Non-pigmented ciliary epithelial cell (primary cell): ENCODE measurements at places on chromosomes 7 and 10.

DNA sequence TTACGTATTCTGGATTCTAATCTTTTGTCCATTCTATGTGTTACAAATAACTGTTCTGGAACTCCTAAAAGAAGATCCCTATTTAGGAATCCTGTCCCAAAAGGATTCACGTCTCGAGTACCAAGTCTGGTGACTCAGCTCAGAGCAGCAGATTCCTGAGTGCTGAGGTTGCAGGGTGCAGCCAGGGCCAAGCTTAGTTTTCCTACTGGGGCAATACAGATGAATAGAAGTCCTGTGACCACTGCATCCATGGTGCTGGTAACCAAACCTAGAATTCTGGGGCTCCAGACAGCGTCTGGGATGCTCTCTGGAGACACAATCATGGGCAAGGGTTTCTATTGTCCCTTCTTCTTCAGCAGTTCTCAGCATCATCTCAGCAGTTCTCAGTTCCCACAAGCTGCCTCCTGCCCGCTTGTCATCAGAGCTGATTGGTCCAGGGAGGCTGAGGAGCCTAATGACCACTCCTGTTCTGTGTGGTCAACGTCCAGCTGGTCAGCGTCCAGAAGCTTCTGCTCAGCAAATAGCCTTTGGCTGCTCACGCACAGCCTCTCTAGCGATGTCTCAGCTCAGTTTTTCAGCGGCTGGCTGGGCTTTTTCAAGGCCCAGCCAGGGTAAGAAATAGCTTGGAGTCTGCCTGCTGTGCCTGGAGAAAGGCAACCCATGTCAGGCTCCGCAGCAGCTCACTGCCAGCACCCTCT, 50.4 kb upstream of the C7orf33 start:
- no peak for DNase-seq

- no peak for DNase-seq
These were observed 8.5 kb upstream of the TMEM270 start for GRCh38 chr7:73852500-73852899.

DNA sequence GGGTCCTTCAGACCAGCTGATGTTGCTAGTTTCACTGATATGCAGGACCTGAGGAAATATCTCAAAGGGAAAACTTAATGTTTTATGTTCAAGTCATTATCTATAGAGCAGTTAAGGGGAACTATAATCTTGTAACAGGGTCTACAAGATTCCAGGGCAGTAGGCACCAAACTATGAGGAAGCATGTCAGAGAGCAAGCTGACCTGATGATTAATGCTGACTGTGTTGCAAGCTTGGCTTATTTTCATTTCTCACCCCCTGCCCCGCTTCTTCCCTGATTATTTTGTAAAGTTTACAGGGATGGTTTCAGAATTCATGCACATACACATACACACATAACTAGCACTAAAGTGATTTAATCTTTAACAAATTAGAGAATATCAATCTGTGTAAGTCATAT, 84.3 kb upstream of the CACNA2D1 start:
- no peak for DNase-seq

DNA sequence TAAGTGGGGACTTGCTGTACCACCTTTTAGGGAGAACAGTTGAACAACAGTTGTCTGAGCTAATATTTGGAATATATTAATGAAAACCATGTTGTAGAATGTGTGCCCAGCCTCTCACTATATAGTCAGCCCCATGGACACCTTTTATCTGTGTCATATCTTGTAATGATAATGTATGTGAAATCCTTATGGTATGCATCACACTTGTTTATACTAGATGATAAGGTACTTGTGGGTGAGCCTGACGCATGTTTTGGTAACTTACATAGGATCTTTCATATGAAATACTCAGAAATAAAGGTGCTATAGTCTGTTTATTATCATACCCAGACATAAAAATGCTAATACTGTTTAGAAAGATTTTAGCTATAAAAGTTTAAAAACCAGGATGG, 32.8 kb downstream of the CAMK1D start:
- no peak for DNase-seq

DNA sequence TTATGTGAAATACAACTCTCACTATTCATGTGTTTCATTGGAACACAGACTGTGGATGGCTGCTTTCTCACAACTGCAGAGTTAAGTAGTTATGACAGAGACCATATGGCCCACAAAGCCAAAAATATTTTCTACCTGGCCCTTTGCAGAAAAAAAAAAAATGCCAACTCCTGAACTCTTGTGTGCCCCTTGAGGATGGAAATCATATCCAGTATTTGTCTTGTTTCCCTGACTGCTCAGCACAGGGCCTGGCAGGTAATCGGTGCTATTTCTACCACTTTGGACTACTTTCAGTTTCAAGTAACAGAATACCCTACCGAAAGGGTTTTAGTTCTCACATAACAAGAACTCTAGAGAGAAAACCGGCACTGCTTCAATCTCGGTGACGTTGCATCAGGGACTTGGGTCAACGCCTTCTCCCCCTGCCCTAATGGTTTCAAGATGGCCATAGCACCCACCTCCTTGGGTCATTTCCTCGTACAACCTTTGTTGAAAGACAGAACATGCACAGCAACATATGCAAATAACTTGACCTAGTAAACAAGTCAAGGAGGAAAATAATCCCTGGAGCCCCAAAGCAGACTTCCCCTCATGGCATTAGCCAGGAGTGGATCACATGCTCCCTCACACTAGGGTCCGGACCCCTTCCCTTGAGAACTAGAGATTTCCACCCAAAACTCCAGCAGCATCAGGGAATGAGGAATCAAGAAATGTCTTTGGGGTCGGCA, 11.8 kb upstream of the GPNMB start:
- no peak for DNase-seq

DNA sequence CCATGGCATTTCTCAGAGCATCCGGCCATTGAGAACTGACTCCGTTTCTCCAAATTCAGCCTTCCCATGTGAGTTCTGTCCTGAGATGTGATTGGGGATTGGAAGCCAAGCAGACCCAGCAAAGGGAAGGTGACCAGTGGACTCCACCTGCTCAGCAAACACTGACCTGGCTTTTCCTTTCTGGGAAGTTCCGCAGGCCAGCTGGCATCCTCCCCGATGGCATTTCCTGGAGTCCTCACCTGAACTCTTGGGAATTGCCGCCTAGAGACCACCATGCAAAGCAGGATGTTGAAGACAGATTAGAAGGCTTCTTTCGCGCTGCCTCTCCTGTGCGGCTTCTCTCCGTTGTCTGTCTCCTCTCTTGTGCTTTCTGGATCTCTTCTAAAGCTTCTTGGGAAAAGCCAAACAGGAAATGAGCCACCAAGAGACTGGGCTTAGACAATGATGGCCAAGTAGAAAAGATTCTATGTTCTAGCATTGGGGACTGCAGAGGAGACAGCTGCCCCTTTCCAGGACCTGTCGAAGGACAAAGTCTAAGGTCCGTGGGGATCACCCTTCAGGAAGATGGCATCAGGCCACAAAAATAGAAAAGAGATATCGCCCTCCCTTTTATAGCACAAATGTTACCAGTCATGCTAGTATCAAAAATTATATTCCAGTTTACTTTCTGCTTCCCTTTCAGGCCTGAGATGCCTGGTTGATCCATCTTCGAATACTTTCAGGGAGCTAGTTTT, 103.7 kb upstream of the INSYN2A start:
- DNase-seq: no peak
